ENCODE measurements at places on chromosomes 13 and 19.

DNA sequence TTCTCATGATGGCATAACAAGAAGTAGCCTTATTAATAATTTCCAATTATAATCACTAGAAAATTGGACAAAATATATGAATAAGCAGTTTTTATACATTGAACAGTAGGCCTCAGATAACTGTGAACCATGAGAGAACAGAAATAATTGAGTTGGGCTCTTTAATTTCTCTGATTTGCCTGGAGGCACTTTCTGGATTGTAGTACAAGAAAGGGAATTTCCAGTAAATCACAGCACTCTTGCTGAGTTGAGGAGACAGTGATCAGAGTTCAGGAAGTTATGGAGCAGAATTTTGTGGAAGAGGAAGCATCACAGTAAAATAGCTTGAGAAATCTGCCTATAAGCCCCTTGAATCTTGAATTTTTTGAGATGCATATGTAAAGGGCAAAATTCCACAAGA lies 216.2 kb downstream of the MAB21L1 start:
- H3K4me3 ChIP-seq = no peak overlapping the region
- no peak for ATAC-seq
- H3K36me3 ChIP-seq = peaks cover 11% of the 10 kb centered on the region

- H3K27me3 ChIP-seq = no peaks in the 10 kb centered on the region
- no peaks in the 10 kb centered on the region for H3K4me1 ChIP-seq
- peaks cover 54% of the 10 kb centered on the region for H3K36me3 ChIP-seq
- no peak overlapping the region for H3K27ac ChIP-seq
- no peak overlapping the region for H3K4me3 ChIP-seq
- no peak for ATAC-seq
Measured at GRCh38 chr13:49022472-49023144, 46.9 kb downstream of the FNDC3A start.

DNA sequence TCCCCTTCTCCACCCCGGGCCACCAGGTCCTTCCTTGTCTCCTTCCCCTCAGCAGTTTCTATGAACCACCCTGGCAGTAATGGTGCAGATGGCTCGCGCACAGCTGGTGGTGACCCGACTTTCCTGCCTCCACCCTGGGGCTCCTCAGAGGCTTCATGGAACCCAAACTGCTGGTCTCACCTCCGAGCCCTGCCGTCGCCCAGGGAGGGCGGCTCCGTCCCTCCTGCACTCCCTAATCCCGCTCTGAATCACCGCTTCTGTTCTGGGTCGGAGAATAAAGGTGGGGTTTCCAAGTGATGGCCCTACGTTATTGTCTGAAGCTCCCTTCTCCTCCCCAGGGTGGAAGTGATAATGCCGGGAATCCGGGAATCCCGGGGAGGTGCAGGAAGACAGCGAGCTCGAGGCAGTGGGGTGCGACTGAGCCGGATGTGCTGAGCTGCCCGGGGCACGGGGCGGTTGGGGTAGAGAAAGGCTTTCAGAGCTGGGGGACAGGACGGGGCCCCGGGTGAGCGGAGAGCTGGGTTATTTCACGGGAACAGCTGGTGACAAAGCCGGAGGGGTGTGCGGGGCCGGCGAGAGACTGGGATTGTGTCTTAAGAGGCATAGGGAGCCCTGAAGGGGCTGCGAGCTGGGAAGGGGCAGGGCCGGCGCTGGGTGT lies 711 bp downstream of the FUT2 start:
- ATAC-seq = peak; percentile 31
- peaks cover 27% of the 10 kb centered on the region for H3K27me3 ChIP-seq
- peak overlapping the region; percentile 40 for H3K4me3 ChIP-seq
- peaks cover 12% of the 10 kb centered on the region for H3K4me1 ChIP-seq
- H3K36me3 ChIP-seq = peaks cover 8% of the 10 kb centered on the region

DNA sequence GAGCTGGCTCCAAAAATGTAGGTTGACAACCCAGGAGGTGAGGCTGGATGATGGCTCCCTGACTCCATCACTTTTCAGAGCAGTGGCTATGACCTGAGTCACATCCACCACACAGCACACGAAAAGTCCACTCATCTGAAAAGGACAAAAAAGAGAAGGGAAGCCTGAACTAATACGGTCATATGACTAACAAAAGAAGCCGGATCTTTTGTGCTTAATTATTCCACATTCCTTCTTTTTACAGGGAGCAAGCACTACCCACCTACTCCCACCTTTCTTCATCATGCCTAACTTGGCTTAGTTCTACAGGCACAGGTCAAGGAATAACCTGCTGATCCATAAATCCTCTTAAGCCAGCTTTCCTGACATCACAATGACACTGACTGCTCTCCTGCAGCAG lies 601.3 kb upstream of the MIR17HG start:
- H3K36me3 ChIP-seq = no peaks in the 10 kb centered on the region
- no peak overlapping the region for H3K4me3 ChIP-seq
- no peak for ATAC-seq
- no peak overlapping the region for H3K27ac ChIP-seq
- H3K27me3 ChIP-seq = no peaks in the 10 kb centered on the region

GRCh38 chr19:18362934-18363542 lies 22.6 kb downstream of the PGPEP1 start:
- peaks cover 74% of the 10 kb centered on the region for H3K36me3 ChIP-seq
- no peak overlapping the region for H3K27ac ChIP-seq
- ATAC-seq = no peak
- H3K4me1 ChIP-seq = no peaks in the 10 kb centered on the region
- no peaks in the 10 kb centered on the region for H3K27me3 ChIP-seq
- H3K4me3 ChIP-seq = no peak overlapping the region

- H3K4me3 ChIP-seq = peak overlapping the region; percentile 81
- H3K27ac ChIP-seq = peak overlapping the region; percentile 97
- H3K27me3 ChIP-seq = no peaks in the 10 kb centered on the region
- H3K36me3 ChIP-seq = peaks cover 9% of the 10 kb centered on the region
- ATAC-seq = peak; percentile 83
- H3K4me1 ChIP-seq = peaks cover 34% of the 10 kb centered on the region
Measured at GRCh38 chr13:24511019-24511815, 1.4 kb downstream of the PARP4 start.

GRCh38 chr19:48997972-48998371 lies 4.3 kb downstream of the RUVBL2 start:
- H3K4me3 ChIP-seq = no peak overlapping the region
- ATAC-seq = no peak
- peaks cover 44% of the 10 kb centered on the region for H3K4me1 ChIP-seq
- H3K36me3 ChIP-seq = peaks cover 36% of the 10 kb centered on the region
- H3K27ac ChIP-seq = no peak overlapping the region
- no peaks in the 10 kb centered on the region for H3K27me3 ChIP-seq

- ATAC-seq = no peak
- no peaks in the 10 kb centered on the region for H3K4me1 ChIP-seq
- no peak overlapping the region for H3K27ac ChIP-seq
- H3K36me3 ChIP-seq = no peaks in the 10 kb centered on the region
Measured at GRCh38 chr19:33219261-33219815, 6.3 kb downstream of the SLC7A10 start.

- no peaks in the 10 kb centered on the region for H3K36me3 ChIP-seq
- no peak for ATAC-seq
- no peak overlapping the region for H3K4me3 ChIP-seq
- H3K27ac ChIP-seq = no peak overlapping the region
- H3K27me3 ChIP-seq = no peaks in the 10 kb centered on the region
Measured at GRCh38 chr13:40352380-40352778, 314.1 kb downstream of the FOXO1 start.

DNA sequence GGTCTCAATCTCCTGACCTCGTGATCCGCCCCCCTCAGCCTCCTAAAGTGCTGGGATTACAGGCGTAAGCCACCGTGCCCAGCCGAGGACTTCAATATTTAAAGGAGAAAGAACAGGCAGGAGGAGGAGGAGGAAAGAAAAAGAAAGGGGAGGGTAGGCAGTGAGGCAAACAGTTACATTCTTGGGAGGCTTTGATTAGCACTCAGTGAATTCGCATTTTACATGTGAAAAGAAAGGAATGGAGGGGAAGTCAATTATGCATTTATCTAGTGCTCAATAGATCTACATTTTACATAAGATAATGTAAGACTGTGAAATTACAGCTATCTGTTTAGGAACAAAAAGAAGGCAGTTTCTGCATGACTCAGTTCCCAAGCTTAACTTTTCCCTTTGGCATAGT lies 30.9 kb upstream of the CXCL17 start:
- ATAC-seq = no peak
- peaks cover 7% of the 10 kb centered on the region for H3K4me1 ChIP-seq
- H3K4me3 ChIP-seq = no peak overlapping the region
- no peaks in the 10 kb centered on the region for H3K27me3 ChIP-seq
- H3K36me3 ChIP-seq = no peaks in the 10 kb centered on the region
- H3K27ac ChIP-seq = no peak overlapping the region

All from stimulated activated memory B cell treated with anti-CD40 and anti-IgM and Interleukin-4, amounts not matched to agents 10 μg/mL and 1 μg/mL and 100 μg/mL, for 72 hours (primary cell).